B cell (primary cell): ENCODE measurements at places on chromosomes 6 and 20.

DNA sequence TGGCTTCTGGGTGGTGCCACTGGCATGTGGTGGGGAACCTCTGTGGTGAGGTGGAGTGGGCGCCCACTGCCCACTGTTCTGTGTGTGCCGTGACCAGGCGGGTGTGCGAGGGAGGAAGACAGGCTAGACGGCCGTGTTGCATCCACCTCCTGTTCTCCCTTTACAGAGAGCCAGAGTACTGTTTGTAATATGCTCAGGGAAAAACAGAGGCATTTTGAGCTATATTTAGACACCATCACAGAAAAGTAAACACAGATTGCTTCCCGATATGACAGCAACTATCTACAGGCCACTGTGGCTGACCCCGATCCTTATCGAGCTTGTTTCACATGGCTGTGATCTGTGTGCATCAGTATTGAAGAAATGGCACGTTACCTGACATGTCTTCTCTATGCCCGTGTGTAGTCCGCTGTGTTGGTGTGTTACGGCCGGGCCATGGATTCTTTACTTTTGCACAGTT, 45.6 kb downstream of the ARID1B start:
- H3K4me1 ChIP-seq: peaks cover 69% of the 10 kb centered on the region
- H3K4me3 ChIP-seq: no peak overlapping the region
- DNase-seq: no peak

GRCh38 chr6:46715141-46715540, 20.0 kb downstream of the PLA2G7 start:
- no peak for DNase-seq
- H3K4me3 ChIP-seq: no peak overlapping the region
- no peaks in the 10 kb centered on the region for H3K27me3 ChIP-seq
- H3K4me1 ChIP-seq: no peaks in the 10 kb centered on the region

GRCh38 chr20:45067558-45067957, 33.4 kb downstream of the KCNS1 start:
- no peak overlapping the region for H3K27ac ChIP-seq
- peaks cover 7% of the 10 kb centered on the region for H3K4me1 ChIP-seq
- H3K4me3 ChIP-seq: no peak overlapping the region
- peaks cover 57% of the 10 kb centered on the region for H3K36me3 ChIP-seq
- H3K27me3 ChIP-seq: no peaks in the 10 kb centered on the region

DNA sequence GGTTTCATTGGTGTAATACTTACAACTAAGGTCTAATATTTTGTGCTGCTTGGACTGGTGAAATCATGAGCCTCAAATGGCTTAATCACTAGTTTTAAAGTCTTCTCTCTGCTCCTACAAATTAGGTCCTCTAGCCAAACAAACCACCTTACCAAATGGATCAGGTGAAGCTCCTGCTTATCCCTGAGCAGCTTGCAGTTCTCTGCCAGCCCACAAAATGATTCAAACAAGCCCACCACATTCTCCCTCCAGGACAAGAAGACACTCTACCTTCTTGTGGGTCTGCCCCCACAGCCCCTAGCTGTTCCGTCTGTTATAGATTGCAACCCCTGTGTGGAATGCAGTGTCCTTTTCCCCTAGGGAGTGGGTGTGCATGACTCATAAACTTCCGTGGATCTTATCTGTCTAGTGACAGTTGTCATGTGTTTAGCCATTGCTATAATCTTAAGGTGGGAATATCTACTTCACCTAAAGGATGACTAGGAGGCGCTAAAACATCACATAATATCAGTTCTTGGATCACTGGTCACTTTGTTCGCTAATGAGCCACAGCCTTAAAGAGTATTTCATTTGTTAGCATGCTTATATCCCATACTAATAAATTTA, 940.5 kb upstream of the MANEA start:
- H3K4me3 ChIP-seq: no peak overlapping the region
- no peak overlapping the region for H3K27ac ChIP-seq
- no peak for DNase-seq
- no peaks in the 10 kb centered on the region for H3K4me1 ChIP-seq
